ENCODE measurements at places on chromosomes 13 and 19.

DNA sequence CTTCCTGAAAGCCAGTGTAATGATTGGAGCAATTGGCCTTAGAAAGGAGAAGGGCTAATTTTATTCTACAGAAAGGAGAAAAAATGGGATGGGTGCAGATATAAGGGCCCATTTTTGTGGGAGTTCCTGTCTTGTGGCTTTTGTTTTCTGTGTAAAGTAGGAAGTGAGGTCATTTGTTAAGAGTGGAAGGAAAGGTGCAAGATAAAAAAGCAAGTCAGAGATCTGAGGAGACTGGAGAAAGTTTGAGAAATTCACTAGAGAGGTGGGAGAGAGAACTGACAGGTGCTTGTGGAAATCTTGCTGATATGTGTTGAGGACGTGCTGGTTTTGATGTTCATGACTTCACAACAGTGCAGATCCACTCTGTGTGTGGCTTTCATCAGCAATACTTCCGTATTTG lies 349.4 kb downstream of the DLEU7 start:
- DNase-seq, result no peak

GRCh38 chr19:16380943-16381755 lies 56.5 kb downstream of the KLF2 start:
- DNase-seq, result no peak

GRCh38 chr19:11737964-11738745 lies 591 bp downstream of the ZNF823 start:
- peak; percentile 44 for DNase-seq

GRCh38 chr19:19562665-19563347 lies 24.7 kb downstream of the CILP2 start:
- DNase-seq, result no peak

- no peak for DNase-seq
Measured at GRCh38 chr13:110826101-110826500, 88.8 kb downstream of the ANKRD10 start.

- peak; percentile 69 for DNase-seq
Measured at GRCh38 chr19:18204394-18205199, 755 bp upstream of the RAB3A start.

DNA sequence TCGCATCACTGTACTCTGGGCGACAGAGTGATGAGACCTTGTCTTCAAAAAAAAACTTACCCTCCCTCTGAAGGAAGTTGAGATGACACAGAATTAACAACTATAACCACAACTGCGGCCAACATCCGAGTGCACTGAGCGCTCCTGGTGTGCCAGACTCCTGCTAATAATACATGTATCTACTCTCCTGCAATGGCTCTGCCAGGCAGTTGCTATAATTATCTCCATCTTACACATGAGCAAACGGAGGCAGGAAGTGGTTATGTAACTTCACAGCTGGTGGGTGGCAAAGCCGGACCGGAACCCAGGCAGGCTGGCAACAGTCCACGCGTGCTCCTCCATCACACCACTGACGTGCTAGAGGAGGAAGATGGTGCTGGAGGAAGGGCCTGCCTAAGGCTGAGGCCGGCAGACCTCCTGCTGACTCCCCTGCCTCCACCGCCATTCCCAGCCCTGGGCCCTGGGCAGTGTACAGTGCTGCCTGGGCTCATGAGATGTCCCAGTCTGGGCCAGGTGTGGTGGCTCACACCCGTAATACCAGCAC lies 12.6 kb downstream of the XRCC1 start:
- peak; percentile 66 for DNase-seq

DNA sequence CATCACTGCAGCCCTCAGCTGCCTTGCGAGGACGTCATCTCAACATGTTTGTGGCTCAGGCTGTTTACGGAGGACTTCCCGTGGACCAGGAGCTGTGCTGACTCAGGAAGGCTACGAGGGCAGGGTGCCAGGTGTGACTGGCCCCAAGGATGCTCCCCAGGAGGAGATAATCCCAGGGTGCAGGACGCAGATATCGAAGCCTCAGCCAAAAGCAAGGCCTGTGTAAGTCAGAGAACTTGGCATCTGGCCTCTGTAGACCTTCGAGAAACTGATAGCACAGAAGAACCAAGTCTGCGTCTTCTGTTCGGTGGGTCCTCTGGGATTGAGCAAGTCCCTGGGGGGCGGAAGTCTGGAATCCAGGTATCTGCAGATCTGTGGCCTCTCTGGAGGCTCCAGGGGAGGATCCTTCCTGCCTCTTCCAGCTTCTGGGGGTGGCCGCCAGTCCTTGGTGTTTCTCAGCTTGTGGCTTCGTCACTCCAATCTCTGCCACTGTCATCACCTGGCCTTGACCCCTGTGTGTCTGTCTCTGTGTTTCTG lies 2.6 kb upstream of the DOHH start:
- no peak for DNase-seq

GRCh38 chr19:4350726-4351125 lies 7.4 kb downstream of the MPND start:
- no peak for DNase-seq

- no peak for DNase-seq
Measured at GRCh38 chr13:59280297-59280696, 883.4 kb downstream of the DIAPH3 start.

DNA sequence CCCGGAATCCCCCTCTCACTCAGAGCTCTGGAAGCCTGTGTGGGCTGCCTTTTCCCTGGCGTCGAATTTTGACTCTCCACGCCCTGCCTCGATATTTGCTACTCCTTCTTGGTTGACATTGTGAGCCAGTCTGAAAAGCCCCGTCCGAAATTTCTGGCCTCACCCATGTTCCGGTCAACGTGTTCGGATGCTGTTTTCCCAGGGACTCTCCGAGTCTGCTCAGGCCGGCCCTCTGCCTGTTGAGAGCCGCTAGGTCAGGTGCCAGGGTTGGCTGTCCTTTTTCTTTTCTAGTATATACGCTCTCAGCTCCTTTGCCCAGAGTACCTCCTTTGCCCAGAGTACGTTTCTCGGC lies 6.8 kb upstream of the DGKH start:
- peak; percentile 23 for DNase-seq

DNA sequence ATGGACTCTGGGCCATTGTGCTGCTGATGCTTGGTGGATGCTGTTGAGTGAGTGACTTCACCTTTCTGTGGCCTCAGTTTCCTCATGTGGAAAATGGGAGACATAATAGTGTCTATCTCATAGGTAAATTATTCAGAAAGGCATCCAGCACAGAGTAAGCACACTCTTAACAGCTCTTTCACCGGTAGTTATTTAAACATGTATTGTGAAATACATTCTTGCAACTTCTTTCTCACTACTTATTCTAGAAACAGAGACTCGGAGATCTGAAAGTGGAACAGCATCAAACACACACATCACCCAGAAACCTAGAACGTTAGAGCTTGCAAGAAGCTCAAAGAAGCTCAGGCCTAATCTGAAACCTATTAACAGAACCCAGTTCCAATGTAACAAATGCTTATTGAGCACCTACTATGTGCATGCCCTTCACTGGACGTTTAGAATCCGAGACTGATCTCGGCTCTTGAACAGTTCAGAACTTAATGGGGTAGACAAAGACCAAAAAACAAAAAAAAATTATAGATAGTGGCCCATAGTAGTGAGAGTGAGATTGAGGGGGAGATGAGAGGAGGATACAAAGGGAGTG lies 4.1 kb downstream of the ZSWIM9 start:
- no peak for DNase-seq

DNA sequence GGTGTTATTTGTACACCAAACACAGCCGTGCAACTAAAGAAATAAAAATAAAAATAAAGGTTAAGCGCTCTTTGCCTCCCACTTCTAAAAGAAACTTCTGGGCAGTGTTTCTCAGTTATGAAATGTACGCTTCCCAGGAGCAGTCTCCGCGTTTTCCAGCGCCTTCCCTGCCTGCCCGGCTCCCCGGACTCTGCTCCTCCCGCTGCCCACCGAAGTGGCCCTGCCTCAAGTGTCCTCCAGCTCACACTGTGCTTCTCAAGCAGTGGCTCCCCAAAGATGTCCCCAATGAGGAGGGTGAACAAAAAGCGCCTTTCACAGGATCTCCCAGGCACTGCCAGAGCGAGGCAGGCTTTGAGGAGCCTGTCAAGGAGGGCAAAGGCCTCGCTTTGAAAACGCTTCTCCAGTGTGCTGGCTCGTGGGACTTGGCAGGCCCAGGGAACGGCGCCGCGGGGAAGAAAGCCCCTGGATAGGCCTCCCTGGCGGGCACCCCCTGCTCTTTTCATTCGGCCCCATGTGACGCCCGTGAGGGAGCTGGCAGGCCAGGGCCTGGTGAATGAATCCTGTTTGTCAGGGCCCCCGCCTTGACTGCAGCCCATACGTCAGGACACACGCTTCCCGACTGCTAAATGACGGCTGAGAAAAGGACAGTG lies 187.1 kb downstream of the FOXO1 start:
- DNase-seq, result peak; percentile 85

DNA sequence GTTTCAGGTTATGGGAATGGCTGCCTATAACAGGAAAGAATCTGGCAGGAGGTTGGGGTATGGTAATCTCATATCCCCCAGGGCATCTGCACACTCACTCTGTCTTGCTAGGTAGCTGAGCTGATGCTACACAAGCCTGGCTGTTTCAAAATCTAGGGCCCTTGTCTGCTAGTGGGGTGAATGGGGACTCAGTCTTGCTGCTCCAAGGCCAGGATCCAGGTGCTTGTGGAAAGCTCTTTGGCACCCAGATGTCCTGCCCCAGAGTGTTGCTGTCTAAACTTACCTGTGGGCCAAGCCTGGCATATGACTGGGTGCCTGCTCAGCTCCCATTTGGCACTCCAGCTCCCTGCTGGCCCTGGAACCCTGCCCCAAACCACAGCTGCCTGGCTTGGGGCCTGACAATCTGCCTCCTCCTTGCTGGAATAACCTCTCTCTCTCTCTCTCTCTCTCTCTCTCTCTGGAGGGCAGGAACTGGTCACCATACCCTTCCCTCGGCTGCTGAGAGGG lies 158.1 kb upstream of the TSC22D1 start:
- no peak for DNase-seq

DNA sequence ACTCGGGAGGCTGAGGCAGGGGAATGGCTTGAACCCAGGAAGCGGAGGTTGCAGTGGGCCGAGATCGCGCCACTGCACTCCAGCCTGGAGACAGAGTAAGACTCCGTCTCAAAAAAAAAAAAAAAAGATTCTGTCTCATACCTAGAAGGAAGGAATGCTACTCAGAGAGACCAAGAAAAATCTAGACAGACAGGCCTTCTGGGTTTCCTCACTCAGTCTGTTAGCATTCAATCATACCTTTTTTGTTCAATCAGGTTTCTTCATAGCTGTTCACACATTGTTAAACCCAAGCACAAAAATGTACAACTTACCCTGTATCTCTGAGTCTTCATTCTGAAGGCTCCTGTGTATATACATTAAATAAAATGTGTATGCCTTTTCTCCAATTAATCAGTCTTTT lies 40.5 kb downstream of the ZNF823 start:
- DNase-seq, result no peak

- no peak for DNase-seq
Measured at GRCh38 chr13:91142572-91142971, 204.9 kb upstream of the MIR17HG start.

GRCh38 chr19:40216013-40216776 lies 2.0 kb downstream of the TTC9B start:
- no peak for DNase-seq

- no peak for DNase-seq
Measured at GRCh38 chr13:49454388-49455006, 10.4 kb downstream of the SETDB2 start.

GRCh38 chr19:419721-420515 lies 11.0 kb upstream of the C2CD4C start:
- DNase-seq, result no peak

- no peak for DNase-seq
Measured at GRCh38 chr13:75327135-75327510, 154.8 kb downstream of the TBC1D4 start.

DNA sequence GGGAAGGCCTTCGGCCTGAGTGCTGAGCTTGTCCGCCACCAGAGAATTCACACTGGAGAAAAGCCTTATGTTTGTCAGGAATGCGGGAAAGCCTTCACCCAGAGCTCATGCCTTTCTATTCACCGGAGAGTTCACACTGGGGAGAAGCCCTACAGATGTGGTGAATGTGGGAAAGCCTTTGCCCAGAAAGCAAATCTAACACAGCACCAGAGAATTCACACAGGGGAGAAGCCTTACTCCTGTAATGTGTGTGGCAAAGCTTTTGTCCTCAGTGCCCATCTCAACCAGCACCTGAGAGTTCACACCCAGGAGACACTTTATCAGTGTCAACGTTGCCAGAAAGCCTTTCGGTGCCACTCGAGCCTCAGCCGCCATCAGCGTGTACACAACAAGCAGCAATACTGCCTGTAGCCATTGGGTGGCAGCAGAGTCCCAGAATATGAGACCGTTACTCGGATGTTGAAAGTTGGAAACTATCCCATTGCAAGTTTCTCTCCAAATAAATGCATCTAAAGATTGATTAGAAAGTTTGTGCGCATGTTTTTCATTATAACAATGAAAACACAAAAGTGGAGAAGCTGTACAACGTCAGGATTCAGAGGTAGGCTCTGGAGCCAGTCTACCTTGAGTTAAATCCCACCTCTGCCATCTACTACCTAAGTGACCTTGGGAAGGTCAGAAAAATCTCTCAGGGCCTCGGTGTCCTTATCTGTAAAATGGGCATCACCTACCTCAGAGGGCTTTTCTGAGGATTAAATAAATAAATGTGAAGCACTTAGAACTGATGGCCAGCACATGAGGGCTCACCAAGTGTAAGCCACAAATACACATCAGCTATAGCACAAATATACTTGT lies 21.1 kb downstream of the ZNF473 start:
- DNase-seq, result peak; percentile 72

GRCh38 chr19:28309070-28309469 lies 903.9 kb downstream of the UQCRFS1 start:
- no peak for DNase-seq

Data from midbrain (tissue), 1 donor.